CD8-positive, alpha-beta T cell (primary cell): ENCODE measurements at places on chromosomes 5 and 9.
A peak's percentile ranks its signal among the peaks of the same experiment; 100 is the strongest.

DNA sequence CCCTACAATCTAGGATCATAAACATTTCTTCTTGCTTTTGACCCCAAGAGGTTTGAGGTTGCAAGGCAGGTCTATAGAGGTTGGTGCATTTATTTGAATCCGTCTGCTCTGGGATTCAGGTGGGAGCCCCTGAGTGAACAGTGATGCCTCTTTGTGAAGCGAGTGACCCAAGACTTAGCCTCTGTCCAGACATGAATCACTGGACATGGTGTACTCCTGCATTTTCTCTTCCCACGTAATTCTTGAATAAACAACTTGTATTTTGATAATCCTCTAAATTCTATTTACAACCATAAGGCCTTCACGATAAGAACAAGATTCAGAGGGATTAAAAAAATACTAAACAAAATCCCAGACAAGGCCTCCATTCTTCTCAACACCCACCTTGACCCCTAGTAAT lies 67.5 kb upstream of the PLPP6 start:
- no peak for DNase-seq

DNA sequence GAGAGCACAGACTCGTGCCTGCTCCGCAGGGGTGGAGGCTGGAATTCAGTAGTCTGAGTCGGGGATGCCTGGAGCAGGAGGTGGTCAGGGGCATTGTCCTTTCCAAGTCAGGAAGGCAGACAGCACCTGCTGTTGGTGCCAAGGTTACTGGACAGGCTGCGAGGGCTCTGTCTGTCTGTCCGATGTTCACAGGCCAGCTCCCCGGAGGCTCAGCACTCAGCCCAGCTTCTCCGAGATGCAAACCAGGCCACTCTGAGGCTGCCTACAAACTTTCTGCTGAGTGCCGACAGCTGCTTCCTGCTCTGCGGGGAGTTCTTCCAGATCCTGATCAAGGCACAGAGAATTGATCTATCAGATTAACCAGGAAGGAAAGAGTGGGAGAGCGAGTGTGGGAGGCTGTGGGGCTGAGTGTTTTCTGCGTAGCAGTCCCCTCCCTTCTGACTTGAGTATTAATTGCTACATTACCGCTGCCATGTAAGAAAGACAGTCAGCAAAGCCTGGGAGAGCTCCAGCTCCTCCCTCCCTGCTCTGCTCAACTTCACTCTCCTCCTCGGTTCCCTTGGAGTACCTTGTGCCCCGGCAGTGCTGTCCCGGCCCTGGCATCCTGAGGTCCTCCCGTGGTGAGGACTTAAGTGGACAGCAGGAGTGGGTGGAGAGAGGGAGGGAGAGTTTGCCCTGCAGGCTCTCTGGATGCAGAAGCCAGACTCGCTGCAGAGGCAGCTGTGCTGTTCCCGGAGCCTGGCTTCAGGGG lies 36.0 kb downstream of the KCNMB1 start:
- no peak for DNase-seq

GRCh38 chr5:102764381-102765004 lies 9.4 kb downstream of the PAM start:
- peak; percentile 69 for DNase-seq

DNA sequence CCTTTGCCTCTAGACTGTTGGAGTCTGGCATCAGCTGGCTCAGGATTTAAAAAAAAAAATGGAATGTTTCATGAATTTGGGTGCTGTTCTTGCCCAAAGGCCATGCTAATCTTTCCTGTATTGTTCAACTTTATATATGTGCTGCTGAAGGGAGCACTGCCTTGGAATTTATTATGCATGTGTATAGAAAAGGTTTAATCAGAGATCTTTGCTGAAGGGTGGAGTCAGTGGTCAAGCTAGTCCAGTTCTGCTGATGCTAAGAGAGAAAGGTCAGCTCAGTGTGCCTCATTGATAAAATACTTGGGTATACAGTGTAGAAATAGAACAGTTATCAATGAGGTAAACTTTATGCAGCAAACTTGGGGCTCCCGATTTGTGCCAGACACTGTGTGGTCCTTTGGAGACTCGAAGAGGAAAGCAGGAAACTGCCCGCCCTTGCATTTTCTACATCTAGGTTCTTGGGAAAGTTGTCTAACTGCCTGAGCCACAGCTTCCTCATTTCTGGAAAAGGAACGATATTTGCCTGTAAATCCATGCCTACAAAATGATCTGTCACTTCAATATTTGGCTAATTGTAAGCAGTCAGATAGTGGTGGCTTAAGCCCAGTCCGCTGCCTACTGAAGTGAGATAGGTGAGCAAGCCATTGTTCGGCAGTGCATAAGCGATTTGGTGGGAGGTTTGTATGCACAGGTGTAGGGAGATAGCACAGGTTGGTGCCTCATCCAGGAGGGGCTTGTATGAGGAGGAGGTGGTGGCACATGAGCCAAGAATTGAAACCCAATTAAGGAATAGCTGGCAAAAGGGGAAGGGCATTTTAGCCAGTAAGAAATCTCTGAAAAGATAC lies 29.2 kb upstream of the GTF2H2C start:
- DNase-seq: no peak

GRCh38 chr5:150122536-150123481 lies 32.8 kb downstream of the PDGFRB start:
- no peak for DNase-seq

GRCh38 chr5:38494763-38495162 lies 61.7 kb downstream of the LIFR start:
- no peak for DNase-seq

- DNase-seq: no peak
Observed at GRCh38 chr5:126414874-126415502, 8.2 kb upstream of the GRAMD2B start.
